ENCODE measurements at places on chromosomes 5 and 9. TPM values are rescaled to one million over a fixed set of nuclear protein-coding genes. Genes with fewer than 3 reads are reported as not detected.

The EPB41L4B gene
- polyA plus RNA-seq: 17.4 TPM

The PCA3 gene
- 0.96 TPM for polyA plus RNA-seq

The CDC20B gene
- 0.62 TPM for polyA plus RNA-seq

The F2RL2 gene
- 0.71 TPM for polyA plus RNA-seq

The ZDHHC11 gene
- polyA plus RNA-seq: 14.7 TPM

The CTNND2 gene
- 2.8 TPM for polyA plus RNA-seq

DNA sequence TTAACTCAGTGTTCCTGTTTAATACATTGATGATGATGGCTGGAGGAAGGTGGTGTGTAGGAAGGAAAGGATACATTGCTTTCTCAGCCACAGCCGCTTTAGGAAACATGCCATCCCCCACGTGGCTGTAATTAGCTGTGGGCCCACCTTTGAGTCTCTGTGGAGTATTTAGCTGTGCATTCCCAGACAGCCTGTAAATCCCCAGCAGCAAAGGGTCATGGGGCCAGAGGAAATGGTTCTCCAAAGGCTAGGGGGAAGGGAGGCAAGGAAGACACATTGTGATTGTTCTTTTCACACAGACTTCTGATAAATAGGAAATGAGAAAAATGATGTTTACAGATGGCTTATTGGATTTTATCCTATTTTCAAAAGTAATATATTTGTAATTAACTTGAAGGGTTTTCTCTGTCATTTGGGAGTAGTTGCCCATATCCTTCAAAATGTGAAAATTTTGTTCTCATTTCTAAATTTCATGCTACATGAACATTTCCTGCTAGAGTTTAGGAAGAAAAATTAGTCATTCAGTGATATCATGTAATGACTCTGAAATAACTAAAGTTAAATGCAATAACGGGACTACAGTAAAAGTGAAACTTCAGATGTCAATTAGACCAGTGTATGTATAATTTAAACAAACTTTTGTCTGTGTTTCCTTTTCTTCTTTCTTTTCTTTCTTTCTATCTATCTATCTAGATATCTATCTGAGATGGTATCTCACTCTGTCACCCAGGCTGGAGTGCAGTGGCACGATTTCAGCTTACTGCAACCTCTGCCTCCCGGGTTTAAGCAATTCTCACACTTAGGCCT lies 24.3 kb upstream of the F2R start:
- peak; percentile 45 for DNase-seq

DNA sequence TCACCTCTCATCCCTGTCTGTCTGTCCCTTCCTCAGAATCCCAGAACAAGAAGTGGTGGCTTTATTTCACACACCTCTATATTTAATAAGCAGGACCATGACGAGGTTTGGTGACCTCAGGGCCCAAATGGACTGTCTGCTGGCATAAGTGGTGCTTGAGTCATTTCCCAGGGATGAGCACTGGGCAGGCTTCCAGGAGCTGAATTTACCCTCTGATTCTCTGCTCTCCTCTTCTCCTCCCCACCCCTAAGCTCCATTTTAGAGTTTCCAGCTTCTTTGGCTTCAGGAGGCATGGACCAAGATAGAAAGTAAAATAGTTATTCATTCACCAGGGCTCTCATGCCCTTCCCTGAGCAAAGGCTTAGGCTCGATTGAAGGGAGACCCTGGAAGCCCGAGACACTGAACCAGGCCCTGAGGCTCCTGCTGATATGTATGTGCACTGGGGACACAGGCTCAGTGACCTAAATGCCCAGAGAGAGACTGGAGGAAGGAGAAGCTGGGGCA lies 69.1 kb downstream of the PPARGC1B start:
- no peak for DNase-seq

DNA sequence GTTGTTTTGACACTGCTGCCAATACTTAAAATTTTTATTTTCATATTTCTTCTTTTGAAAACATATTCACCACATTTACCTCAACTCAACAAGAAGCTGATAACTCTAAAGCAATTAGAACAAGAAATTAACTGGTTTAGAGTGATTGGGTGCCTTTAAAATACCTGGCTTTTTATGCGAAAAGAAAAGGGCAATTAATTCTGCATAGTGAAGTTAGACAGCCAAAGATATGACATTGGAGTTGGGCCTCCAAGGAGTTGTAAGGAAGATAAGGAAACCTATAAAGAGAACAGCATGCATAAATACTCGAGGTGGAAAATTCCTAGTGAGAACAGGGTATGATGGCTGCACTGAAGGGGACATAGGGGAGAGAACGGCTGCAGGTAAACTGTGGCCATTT lies 9.6 kb downstream of the AK6 start:
- DNase-seq: no peak

DNA sequence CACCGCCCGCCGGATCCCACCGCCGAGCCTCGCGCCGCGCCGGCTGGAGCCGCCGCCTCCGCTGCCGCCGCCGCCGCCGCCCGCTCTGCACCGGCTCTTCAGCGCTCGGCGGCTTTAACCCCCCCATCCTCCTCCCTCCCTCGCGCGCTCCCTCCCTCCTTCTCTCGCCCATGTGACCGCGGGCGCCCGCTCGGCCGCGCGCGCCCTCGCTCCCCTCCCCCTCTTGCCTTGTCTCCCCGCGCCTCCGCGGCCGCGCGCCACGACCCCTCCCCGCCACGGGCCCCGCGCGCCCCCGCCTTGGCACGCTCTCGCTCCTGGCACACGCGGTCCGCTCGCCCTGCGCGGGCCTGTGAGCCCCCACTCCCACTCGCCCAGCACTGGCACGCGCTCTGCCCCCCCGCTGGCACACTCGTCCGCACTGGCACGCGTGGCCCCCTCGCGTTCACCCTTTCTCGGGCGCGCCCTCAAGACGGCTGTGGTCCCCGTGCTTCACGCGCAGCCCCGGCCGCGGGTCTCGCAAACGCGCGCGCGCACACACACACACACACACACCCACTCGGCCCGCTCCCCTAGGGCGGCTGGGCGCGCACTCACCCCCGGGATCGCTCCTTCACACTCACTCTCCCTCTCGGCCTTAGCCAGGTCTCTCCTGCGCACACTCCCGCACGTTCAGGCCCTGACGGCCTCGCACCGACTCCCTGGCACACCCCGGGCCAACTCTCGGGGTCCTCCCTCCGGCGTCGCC lies at the start of gene CNTFR:
CNTFR (minus strand) TSS at position 89 of the 745 bp plus-strand sequence. CDS start 20,743 bp downstream, outside the sequence.
- DNase-seq: no peak

GRCh38 chr5:89930591-89931392 lies 478.8 kb downstream of the CETN3 start:
- no peak for DNase-seq

DNA sequence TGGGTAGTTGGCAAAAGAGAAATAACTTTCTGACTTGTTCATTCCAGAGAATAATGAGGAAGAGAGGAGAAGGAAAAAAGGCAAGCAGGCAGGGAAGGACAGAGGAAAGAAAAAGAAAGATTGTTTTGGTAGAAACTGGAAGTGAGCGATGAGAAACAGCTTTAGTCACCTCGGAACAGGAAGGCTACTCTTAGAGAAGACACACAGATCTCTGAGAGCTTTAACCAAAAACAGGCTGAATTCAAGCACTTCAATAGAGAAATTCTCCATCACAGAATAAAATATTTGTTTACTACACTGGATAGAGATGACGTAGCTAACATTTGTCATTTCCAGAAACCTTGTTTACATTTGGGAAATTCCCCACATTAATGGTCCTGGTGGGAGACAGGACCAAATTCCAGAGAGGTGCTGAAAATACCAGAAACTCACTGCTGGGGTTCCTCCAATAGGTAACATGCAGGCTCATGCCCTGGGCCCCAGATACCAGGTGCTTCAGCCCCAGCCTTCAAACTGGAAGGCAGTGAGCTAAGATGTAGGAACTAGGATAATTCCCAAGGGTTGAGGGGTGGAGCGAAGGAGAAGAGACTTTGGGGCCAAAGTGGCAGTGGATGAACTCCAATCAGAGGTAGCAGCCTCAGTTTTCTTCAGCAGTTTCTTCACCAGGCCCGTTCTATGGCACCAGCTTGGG lies 227.7 kb upstream of the GRAMD2B start:
- no peak for DNase-seq

DNA sequence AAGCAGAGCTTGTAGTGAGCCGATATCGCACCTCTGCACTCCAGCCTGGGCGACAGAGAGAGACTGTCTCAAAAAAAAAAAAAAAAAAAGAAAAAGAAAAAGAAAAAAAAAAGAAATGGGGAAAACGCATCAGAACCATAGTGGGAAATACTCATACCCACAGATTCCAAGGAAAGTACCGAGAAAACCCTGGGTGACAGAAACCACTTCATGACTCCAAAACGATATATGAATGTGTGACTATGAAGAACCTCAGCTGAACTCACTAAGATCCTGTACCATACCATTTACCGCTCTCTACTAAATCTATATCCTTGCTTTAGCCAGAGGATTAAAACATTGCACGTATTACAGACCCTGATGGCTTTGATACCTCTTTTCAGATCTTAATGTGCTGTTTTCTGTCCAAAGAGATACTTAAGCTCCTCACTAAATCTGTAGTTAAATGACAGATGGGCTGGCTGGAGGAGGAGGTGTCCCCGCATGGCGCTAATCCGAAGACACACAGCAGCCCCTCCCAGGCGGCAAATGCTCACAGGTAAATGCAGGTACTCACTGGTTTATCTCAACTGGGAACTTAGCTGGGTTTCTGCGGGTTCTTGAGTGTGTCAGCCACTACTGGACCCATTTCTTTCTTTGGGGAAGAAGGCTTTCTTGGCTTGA lies 2.8 kb downstream of the LPCAT1 start:
- no peak for DNase-seq

GRCh38 chr9:109320331-109320741 lies 523 bp downstream of the EPB41L4B start:
- DNase-seq: no peak

GRCh38 chr9:29220596-29221251 lies 1647.4 kb upstream of the C9orf72 start:
- no peak for DNase-seq

- DNase-seq: no peak
Measured at GRCh38 chr9:137499416-137499815, 40.3 kb upstream of the NSMF start.

All from left kidney (tissue), 8 donors.